ENCODE measurements at places on chromosomes 1 and 21. TPM values are rescaled to one million over a fixed set of nuclear protein-coding genes. Genes with fewer than 3 reads are reported as not detected.

AMY1B gene
- not detected for total RNA-seq

DDAH1 gene
- 85.4 TPM for total RNA-seq

ADAM30 gene
- not detected for total RNA-seq

OTUD7B gene
- 24.1 TPM for total RNA-seq

CCDC181 gene
- total RNA-seq: 0.39 TPM

B3GALT5 gene
- total RNA-seq: 0.10 TPM

ASB17 gene
- not detected for total RNA-seq

KRTAP10-4 gene
- total RNA-seq: not detected

FAM177B gene
- total RNA-seq: not detected

PITHD1 gene
- 48.9 TPM for total RNA-seq

OLFML2B gene
- 1.5 TPM for total RNA-seq

FCRL4 gene
- not detected for total RNA-seq

FCRLB gene
- total RNA-seq: 0.41 TPM

C1QC gene
- total RNA-seq: 0.64 TPM

ALX3 gene
- not detected for total RNA-seq

RORC gene
- not detected for total RNA-seq

TNFRSF8 gene
- total RNA-seq: 0.13 TPM

NT5C1A gene
- total RNA-seq: not detected

S100A6 gene
- total RNA-seq: 1,986 TPM

OR6K3 gene
- total RNA-seq: not detected

C1QB gene
- 0.33 TPM for total RNA-seq

PLA2G2C gene
- total RNA-seq: not detected

PRRX1 gene
- 0.69 TPM for total RNA-seq

TEKT2 gene
- 0.23 TPM for total RNA-seq

CD1B gene
- not detected for total RNA-seq

CRNN gene
- total RNA-seq: not detected

DCST2 gene
- total RNA-seq: 0.13 TPM

TCHH gene
- 0.28 TPM for total RNA-seq

DHDDS gene
- total RNA-seq: 56.7 TPM

ARHGEF10L gene
- total RNA-seq: 5.9 TPM

RGSL1 gene
- not detected for total RNA-seq

ZZZ3 gene
- total RNA-seq: 52.6 TPM

VHLL gene
- 0.28 TPM for total RNA-seq

MTARC2 gene
- total RNA-seq: 10.1 TPM

CHI3L1 gene
- total RNA-seq: 0.10 TPM

RHD gene
- total RNA-seq: not detected

KRTAP7-1 gene
- not detected for total RNA-seq

OR2L2 gene
- not detected for total RNA-seq

All from Panc1 (cell line).